ENCODE measurements at places on chromosomes 2 and 18.
A peak's percentile ranks its signal among the peaks of the same experiment; 100 is the strongest.

DNA sequence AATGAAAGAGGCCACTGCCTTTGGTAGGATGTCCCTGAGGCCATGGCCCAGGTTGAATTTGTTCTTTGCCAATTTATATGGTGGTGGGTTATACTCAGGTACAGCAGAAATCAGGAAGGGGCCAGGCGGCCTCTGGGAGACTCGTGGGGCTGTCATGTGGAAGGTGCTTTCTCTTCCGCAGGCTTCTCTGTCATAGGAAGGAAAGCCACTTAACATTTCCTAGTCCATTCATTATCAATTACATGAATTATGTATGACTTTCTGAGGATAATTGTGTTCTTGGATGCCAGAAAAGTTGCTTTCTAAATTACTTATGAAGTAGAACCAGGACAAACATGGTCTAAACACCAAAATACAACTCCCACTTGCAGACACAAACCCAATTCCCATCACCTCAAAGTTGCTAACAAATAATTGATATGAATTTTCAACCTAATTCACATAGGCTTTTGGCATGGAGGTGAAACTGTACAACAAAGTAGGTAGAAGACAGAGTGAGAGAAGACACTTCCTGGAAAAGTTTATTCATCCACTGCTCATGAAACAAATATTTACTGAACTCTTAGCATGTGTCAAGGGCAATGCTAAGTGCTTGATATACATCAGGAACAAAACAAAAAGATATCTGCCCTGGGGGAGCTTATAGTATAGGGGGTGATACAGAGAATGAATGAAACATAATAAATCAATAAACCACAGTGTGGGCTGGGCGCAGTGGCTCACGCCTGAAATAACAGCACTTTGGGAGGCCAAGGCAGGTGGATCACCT lies 50.5 kb upstream of the CHMP1B start:
- no peak for DNase-seq

- DNase-seq, result no peak
Measured at GRCh38 chr2:233679196-233679595, 2.5 kb upstream of the UGT1A7 start.

GRCh38 chr2:61017003-61017555 lies 441 bp upstream of the PEX13 start:
- DNase-seq, result peak; percentile 41

DNA sequence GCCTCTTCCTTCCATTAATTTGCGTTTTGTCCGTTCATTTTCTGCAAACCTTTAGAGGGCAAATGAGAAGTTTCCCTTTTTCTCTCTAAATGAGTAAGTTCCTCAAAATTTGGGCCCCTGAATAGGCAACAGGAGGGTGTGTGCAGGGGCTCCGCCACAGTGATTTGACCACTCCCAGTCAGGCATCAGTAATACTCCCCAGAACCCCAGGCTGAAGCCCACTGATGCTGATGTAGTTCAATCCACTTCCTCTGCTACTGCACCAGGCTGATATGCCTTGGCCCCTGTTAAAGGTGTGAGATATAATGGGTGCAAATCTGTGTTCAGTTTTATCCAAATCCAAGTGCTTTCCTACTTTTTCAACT lies 1150.0 kb downstream of the RPIA start:
- no peak for DNase-seq

DNA sequence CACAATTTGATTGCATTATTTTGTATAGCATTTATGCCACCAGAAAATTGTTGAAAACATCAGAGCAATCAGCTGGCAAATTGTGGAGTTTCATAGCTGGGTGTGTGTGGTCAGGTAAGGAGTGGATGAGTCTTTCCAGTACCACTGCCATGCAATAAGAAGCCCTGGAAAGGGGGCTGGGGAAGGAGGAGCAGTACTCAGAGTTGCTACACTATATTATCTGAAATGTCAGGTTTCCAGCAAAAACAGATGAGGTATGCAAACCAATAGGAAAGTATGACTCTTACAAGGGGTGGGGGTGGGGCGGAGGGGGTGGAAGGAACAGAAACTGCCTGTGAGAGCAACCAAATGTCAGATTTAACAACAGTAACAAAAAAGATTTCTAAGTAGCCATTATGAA lies 112.2 kb downstream of the SOS1 start:
- no peak for DNase-seq

GRCh38 chr2:610491-610890 lies 66.7 kb downstream of the TMEM18 start:
- DNase-seq, result no peak

DNA sequence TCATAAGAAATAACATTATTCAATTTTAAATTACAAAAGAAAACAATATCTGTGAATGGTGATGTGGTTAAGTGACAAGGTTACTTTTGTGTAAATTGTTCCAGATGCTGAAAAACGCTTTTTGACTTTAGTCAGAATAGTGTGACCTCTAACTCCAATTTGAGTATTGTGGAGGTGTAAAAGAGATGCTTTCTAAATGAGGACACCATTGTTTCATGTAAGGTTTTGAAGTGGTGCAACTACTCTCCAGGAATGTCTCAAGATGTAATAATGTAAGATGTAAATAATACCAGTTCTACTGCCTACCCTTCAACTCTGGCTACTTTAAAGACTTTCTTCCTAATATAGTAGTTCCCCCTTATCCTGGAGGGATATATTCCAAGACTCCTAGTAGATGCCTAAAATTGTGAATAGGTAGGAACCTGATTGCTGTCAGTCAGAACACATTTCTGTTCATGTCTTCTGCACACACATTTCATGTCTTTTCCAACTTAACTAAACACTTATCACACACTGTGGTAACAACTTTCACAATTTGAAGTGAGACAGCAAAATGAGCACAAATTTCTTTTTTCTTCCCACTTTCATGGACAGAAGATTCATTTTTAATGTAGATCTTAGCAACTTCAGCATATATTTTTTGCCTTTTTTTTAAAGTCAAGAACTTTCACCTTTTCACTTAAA lies 39.1 kb upstream of the PPP1R1C start:
- DNase-seq, result no peak

DNA sequence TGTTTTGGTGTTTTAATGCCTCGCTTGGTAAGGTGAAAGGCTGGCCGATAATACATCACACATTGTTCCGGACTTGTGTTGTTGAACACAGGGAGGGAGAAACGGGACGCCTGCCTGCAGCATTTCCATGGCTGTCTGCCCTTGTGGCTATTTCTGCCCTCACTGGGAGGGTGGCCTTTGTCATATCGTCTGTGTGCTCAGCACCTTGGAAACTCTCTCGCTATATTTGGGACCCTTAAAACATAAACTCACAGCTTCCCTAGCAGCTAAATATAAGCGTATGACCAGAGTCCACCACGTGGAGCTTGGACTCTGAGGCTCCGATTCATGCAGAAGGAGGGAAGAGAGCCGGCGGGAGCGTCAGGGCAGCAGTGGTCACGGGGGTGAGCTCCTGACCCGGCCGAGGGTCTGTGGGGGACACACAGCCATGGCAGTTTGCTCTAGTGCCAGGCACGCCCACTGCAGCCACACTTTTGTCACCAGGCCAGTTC lies 111.7 kb downstream of the SH3BP4 start:
- DNase-seq, result no peak

DNA sequence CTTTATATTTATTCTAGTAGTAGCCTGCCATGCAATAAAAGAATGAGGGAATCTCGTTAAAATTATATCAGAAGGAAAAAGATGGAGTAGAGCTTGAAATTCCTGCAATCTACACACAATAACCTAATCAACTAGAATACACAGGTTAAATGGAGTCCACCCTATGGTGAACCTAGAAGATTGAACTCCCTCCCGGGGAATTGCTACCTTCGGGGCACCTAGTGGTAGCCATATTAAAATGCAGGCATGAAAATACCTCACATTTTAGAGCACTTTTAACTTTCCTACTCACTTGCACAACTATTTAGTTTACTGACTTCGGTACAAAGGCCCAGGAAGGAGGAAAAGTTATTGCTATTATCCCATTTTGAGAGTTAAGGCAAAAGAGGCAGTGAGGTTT lies 174.5 kb downstream of the SS18 start:
- no peak for DNase-seq

- no peak for DNase-seq
Measured at GRCh38 chr2:100136310-100136709, 6.1 kb downstream of the AFF3 start.

- no peak for DNase-seq
Measured at GRCh38 chr2:36403675-36404230, 48.2 kb downstream of the CRIM1 start.

- DNase-seq, result no peak
Measured at GRCh38 chr2:42648796-42649195, 80.4 kb downstream of the MTA3 start.

GRCh38 chr2:212979799-212980198 lies 171.6 kb downstream of the IKZF2 start:
- DNase-seq, result no peak

DNA sequence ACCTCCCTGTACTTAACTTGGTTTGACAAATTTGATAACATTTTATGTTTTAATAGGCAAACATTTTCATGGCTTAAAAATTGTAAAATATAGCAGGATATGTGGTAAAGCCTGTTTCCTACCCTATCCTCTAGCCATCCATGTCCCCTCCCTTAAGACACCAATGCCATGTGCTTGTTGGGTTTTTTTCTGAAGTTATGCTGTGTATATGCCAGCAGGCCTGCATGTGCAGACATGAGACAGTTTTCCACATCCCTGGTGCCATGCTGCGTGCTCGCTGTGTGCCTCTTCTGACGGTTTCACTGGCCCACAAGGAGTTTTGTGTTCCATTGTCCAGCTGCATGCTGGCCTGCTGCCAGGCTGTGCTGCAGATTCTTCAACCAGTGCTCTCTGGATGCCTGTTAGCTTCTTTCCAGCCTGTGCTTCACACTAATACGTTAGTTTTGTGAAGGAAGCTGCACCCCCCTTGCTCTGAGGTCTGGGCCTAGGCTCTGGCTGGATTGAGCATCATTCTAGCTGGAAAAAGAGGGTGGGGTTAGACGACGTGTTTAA lies 16.9 kb downstream of the INPP4A start:
- DNase-seq, result no peak

DNA sequence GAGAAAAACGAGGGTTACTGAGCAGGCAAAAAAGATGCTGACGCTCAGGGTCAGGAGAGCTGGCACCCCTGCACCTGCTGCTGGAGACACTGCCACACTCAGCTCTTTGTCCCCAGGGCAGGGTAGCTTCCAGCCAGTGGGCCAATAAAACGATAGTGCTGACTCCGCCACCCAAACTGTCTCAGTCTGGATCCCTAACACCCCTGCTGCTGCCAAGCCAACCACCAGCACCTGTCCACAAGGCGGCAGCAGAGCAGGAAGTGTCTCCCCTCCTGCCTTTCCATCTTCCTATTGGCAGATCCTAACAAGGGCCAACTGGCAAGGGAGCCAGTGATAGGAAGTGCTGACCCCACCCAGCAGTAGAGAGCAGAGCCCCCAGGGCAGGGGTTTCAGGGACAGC lies 531.5 kb upstream of the SALL3 start:
- no peak for DNase-seq

- DNase-seq, result no peak
Measured at GRCh38 chr18:9707381-9708056, 582 bp upstream of the RAB31 start.

GRCh38 chr2:88832311-88832991 lies 141.0 kb downstream of the RPIA start:
- DNase-seq, result no peak

DNA sequence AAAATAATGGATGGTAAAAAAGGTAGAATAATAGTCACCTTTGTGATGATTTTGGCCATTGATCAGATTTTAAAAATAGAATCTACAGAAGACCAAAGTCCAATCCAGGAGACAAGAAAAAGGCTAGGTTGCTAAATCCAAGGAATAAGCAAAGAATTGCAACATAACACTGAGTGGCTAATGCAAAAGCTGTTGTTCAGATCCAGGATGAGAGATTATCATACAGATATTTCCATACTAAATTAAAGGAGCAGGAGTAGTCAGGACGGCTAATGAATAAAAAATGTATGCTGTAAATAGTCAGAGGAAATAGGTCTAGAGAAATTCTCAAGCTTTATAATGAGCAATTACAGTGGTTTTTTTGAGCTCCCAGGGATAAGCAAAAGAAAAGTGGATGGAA lies 745.9 kb upstream of the ACVR2A start:
- DNase-seq, result no peak

GRCh38 chr2:175832866-175833265 lies 169.2 kb downstream of the LNPK start:
- no peak for DNase-seq

DNA sequence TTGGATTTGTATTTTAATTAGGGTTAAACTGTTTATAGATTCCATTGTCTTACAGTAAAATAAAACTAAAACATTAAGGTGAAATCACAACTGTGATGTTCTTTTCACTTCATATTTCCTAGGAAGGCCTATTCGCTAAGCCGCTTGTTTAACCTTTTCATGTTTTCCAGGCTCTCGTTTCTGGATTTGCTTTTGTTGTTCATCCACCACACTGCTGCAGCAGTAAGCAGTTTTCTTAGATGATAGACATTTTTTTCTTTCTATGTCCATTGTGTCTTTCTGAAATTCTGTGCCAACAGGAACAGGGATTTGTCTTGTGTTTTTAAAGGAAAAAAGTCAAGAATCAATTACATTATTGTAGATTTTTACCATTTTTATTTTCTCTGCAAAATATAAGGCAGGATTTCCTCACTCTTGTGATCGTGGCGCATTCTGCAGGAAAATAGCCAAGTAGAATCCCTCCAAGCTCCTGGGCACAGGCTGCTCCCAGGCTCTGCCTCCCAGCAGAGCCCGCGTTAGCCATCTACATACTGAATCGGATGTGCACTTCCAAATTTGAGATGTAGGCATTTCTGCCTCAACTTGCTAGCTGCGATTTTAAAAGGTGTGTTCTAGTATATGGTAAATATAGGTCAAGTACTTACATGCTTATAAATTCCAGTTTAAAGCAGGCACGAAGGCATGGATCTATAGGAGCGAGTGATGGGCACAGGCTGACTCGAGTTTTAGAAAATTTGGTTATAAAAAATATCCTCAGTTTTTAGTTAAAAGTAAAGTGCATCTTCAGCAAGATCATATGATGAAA lies 10.2 kb downstream of the TSHZ1 start:
- DNase-seq, result no peak

- no peak for DNase-seq
Measured at GRCh38 chr2:227183657-227184367, 19.4 kb downstream of the COL4A3 start.

DNA sequence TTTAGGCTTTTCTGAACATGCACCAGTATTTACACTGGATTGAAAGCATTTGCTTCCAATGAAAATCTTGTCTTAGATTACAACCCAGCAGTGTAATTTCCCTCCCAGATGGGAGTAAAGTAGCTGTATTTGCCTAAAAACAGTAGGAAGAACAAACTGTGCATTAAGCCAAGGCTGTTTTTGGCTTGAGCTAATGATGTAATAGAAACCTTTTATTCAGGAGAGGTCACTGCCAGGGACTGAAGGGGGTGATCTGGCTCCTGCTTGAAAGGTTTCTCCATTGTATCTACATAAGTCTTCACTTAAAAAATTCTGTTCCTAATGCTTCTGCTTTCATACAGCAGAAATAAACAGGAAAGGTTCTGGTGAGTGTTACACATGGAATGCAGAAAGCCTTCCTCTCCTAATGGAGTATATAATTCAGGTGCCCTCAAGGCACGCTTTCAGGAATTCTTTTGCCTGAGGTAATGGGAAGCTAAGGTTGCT lies 74.4 kb downstream of the MEIS1 start:
- no peak for DNase-seq

Measured in stimulated activated CD8-positive, alpha-beta memory T cell treated with anti-CD3 and anti-CD28 coated beads, Interleukin-7, amount 100 ng/mL, for 24 hours (primary cell).